NCI-H2081 (cell line): ENCODE measurements at places on chromosomes 4 and X.

GRCh38 chr4:141132072-141132708, 1.1 kb downstream of the RNF150 start:
- no peak for DNase-seq

DNA sequence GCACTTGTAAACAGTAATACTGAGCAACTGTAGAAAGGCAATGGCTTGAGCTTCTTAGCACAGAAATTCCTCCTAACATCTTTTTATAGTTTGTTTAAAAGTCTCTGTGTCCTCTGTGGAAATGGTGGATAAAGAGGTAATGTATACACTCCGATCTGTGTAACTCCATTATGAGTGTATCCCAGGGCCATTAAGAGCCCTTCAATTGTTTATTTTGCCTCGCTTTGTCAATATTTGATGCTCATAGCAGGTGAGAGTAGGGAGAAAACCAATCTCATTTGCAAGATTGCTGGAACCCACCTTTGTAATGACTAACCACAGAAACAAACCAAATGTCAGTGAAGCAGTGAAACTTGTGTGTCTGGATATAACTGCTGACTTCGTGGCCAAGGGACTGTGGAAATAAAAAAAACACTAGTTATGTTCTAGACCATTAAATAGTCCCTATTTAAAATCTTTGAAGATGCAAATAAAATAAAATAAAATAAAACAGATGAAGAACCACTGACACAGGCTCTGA, 598.2 kb upstream of the BOD1L1 start:
- peak; percentile 97 for DNase-seq

DNA sequence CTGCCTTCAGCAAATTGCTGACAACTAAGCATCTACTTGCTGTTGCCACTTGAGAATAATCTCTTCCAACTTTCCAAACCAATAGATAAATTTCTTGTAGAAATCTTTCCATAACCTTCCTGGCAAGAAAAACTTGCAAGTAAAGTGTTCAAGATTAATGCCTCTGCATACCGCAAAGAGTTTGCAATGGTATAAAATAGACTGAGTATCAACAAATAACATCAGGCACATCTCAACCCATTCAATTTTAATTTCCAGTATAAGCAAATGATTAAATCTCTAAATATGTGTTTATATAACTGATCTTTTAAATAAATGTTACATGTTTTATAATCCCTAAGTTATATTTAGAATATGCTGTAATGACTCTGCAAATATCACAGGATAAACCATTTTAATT, 275.2 kb upstream of the AGA start:
- DNase-seq, result no peak

GRCh38 chrX:101206471-101206870, 13.1 kb upstream of the DRP2 start:
- no peak for DNase-seq

GRCh38 chr4:94814237-94814636, 56.5 kb downstream of the BMPR1B start:
- DNase-seq, result no peak

DNA sequence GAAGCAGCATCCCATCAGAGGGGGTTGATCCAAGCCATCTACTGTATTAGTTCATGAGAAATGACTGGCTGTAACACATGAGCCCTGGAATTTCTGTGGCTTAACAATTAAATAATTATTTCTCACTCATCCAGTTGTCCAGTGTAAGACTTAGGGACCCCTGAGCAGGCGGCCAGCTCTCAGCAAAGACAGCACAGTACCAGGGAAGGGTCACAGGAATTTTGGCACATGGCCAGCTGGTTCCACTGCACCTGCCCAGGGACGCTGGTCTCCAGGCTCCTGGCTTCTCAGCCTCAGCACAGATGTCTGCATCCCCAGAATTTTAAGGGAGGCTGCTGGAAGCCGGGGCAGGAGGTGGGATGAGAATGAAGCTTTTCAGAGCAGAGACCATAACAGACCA, 93.7 kb upstream of the DHRSX start:
- DNase-seq, result no peak

- no peak for DNase-seq
These were observed 62.1 kb downstream of the CLCN3 start for GRCh38 chr4:169682372-169683047.

DNA sequence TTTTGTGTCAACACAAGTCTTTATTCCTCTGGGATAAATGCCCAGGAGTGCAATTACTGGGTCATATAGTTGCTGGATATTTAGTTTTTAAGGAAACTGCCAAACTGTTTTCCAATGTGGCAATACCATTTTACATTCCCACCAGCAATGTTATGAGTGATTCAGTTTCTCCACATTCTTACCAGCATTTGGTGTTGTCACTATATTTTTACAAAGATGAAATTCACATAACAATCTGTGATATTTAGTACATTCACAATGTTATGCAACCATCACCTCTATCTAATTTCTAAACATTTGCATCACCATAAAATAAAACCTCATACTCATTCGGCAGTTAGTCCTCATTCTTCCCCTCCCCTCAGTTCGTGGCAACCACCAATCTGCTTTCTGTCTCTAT, 75.0 kb downstream of the MAMLD1 start:
- DNase-seq, result no peak

DNA sequence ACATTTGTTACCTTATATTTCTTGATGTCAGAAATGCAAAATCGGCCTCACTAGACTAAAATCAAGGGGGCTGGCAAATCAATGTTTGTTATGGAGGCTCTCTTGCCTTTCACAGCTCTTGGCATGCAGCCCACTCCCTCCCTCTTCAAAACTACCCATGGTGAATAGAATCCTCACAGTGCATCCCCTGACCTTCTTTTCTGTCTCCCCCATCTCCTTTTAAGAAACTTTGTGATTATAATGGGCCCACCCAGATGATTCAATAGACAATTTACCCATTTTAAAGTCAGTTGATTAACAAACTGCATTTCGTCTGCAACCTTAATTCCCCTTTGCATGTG, 184.0 kb downstream of the PCDH7 start:
- no peak for DNase-seq

GRCh38 chrX:28586286-28586685, 960 bp upstream of the IL1RAPL1 start:
- DNase-seq, result no peak

DNA sequence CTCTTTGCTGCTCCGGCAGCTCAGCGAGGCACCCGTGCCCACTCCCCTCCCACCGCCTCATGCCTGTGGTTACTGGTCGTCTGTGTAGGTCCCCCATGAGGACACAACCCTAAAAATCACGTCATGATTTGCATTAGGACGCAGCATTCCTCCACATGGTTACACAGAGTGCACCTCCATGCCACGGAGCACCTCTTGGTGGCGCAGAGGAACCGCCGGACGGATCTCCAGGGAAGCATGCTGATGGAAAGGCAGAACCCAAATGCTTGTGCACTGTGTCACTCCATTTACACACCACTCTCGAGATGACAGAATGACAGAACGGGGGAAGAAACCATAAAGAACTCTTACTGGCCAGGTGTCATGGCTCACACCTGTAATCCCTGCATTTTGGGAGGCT, 22.4 kb downstream of the FAM53A start:
- DNase-seq, result no peak

DNA sequence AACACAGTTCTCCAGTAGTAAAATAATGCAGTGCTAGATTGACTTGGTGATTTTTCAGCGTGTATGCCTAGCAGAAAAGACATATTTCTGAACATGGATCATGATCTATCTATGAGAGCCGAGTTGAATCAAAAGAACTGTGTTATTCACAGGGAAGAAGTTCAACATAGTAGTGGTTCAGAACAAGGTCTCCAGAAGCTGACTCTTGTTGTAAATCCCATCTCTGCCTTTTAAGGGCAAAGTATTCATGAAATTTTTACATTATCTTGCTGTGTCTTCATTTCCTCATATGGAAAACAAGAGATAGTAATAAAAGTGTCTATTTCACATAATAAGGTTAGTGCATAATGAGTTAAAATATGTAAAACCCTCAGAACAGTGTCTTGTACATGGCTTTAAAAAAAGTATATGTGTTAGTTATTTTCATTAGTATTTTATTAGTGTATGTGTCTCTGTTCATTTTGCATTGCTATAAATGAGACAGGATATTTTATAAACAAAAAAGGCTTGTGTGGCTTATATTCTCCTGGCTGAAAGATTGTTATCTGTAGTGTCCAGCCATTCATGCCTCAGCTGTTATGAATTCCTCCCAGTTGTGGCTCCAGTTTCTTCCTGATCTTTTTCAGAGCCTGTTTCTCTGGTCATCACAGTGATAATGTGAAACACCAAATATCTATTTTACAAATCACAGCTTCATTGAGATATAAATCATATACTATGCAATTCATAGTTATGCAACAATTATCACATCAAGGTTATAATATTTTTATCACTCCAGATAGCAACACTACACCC, 1351.2 kb downstream of the STIM2 start:
- DNase-seq, result no peak

DNA sequence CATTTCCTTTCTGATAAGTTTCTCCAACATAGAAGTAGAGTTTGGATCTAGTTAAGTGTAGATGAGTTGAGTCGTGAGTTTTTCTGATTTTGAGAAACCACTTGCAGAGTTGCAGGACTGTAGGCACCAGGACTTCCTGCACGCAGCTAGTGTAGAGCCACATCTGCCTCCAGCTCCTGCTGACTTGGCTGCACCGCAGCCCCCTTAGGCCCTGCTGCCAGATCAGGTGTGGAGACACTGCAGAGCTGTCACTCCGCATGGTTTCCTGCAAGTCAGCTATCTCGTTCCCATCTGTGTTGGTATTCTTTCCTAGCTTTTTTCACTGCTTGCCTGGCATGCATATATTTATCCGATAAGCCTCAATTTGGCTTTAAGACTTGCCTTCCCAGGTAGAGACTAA, 48.9 kb downstream of the PCDH7 start:
- DNase-seq, result no peak

- DNase-seq, result no peak
These were observed 407 bp upstream of the ZC4H2 start for GRCh38 chrX:64976673-64977040.

DNA sequence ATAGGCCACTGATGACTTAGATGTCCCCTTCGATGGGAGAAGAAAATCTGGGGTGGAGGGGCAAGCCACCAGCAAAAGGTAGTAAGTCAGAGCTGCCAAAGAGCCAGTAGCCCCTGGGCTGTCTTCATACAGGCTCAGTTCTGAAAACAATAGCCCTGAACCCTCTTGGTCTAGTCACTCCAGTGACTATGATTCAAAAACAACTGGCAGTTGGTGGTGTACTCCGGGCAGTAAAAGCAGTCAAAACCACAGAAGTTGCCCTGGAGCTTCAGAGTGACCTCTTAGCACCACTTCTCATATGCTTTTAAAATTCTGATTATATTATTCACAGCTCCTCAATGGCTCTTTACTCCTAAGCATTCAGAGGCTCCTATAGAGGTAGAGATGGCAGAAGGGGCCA, 164.3 kb upstream of the MAMLD1 start:
- no peak for DNase-seq

GRCh38 chrX:134374294-134374693, 85.7 kb upstream of the HPRT1 start:
- no peak for DNase-seq

DNA sequence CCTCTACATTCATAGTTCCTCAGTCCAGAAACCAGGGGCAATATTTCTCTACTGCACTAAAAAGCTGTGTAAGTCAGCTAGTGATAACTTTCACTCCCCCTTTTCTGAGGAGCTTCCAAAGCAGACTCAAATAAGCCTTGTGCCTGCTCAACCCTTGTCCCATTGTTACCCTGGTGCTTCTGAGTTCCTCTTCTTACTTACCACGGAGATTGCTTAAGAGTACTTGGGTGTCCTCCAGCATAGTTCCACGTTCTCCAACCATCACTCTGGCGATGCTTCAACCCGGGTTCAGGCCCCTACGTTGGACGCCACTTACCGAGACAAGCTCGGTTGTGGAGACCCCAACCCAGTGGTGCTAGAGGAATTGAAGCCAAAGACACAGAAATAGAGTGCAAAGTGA, 71.6 kb downstream of the ADAM29 start:
- DNase-seq, result no peak

DNA sequence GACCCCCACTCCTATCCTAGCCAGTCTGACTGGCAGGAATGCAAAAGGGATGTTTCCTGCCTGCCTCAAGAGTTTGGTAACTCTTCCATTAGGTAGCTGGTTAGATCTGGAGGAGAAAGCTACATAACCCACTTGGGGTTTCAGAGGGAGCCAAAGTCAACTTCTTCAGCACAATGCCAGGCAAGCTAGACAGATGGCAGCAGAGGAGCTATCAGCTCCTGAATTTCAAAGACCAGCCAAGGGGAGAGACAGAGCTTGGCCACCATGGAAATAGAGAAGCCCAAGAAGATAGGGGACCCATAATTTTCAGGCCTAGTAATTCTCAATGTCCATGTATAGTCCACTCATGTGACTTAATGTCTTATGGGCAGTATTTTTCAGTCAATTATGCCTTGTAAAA, 56.4 kb downstream of the PGRMC1 start:
- no peak for DNase-seq

DNA sequence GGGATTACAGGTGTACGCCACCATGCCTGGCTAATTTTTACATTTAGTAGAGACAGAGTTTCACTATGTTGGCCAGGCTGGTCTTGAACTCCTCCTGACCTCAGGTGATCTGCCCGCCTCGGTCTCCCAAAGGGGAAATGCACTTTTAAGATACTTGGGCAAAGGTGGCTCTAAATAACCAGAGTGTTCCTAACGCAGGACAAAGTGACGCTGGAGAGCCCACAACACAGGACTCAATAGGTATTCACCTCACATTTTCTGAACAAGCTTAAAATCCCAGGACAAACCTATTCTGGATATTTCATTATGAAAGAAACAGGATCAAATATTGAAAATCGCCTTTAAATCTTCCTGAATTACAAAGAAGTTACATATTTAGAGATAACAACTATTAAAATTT, 69.0 kb downstream of the WDFY3 start:
- no peak for DNase-seq

- DNase-seq, result no peak
These were observed 3.7 kb downstream of the NAA10 start for GRCh38 chrX:153931151-153931550.

GRCh38 chr4:123976819-123977218, 580.2 kb downstream of the SPRY1 start:
- DNase-seq, result peak; percentile 15

DNA sequence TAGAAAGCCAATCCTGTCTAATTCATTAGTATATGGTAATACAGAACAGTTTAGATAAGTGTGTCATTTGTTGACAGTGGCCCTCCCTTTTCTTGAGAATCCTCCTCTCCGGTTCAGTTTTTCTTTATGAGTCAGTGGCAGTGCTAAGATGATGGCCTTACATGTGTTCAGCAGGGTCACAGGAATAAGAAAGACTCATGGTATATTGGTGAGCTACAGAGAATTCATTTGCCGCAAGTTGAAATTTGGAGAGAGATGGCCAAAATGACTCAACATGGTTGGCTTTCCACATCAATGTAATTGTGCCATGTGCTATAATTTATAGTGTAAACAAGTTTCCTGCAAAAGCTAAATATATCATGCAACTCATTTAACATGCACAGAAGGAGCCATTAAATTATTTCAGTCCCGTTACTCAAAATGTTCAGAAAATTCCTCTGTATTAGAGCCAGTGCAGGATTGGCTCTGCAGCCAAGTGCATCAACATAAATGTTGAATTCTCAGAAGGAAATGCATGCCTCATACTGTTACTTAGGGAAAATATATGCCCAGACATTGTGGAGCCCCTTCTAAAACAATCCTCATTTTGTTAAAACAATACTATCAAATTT, 374.3 kb downstream of the AFF2 start:
- DNase-seq, result no peak

GRCh38 chrX:72536542-72536941, 36.1 kb downstream of the HDAC8 start:
- DNase-seq, result no peak

- DNase-seq, result no peak
These were observed 53.8 kb upstream of the ABCG2 start for GRCh38 chr4:88212253-88212561.
